ENCODE measurements at places on chromosomes 5 and 9.

DNA sequence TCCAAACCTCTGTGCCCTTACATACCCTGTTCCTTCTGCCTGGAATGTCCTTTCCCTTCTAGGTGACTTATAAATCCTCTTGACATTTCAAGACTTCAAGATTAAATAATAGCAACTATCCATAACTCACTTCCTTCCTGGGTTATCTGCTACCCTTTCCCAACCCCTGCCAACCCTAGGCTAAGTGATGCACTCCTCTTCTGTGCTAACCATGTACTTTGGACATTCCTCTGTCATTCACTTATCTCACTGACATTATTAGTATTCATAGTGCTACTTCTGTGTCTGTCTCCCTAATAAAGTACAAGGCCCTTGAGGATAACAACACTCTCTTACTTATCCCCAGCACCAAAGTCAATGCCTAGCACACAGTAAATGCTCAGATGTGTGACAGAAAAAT lies 307.1 kb downstream of the ENC1 start:
- DNase-seq = no peak

- DNase-seq = no peak
These were observed 20.8 kb upstream of the FIBCD1 start for GRCh38 chr9:130959809-130960334.

GRCh38 chr9:14379280-14379679 lies 65.3 kb upstream of the NFIB start:
- DNase-seq = no peak

DNA sequence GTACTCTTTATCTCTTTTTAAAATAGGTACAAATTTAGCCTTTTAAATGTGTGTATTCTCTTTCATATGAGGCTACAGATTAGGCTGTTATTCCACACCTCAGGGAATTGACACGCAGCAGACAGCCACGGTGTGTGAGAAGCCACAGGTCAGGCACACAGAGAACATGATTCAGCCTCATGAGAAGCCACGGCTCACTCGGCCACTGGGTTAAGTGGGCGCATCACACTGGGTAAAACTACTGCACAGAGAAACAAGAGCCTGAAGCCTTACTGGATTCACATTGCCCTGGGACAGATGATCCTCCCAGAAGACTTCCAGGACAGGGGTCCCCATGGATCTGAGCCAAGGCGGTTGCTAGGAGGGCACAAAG lies 28.2 kb downstream of the LPCAT1 start:
- DNase-seq = no peak

- no peak for DNase-seq
These were observed 157.2 kb upstream of the ATP10B start for GRCh38 chr5:161009194-161009593.

DNA sequence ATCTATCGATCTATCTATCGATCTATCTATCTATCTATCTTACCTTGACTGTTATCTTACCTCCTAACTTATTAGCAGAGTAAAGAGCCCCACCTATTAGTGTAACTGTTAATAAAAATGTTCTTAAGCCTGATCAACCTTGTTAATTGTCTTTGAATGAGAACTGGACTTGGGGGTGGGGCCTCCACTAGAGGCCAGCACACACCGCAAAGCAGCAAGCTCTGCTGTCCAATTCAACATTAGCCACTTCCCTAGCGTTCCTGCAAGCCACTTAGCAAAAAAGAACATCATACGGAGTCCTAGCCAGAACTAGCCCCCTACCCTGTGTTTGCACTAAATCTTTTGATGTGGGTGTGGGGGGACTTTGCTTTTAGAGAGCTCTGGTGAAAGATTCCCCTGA lies 515.8 kb downstream of the KDM4C start:
- DNase-seq = no peak

GRCh38 chr5:39253196-39253595 lies 33.8 kb upstream of the FYB1 start:
- DNase-seq = no peak

- DNase-seq = no peak
These were observed 51.4 kb upstream of the OLFM1 start for GRCh38 chr9:135035781-135036760.

GRCh38 chr9:37921546-37922300 lies 17.8 kb upstream of the SLC25A51 start:
- DNase-seq = no peak

DNA sequence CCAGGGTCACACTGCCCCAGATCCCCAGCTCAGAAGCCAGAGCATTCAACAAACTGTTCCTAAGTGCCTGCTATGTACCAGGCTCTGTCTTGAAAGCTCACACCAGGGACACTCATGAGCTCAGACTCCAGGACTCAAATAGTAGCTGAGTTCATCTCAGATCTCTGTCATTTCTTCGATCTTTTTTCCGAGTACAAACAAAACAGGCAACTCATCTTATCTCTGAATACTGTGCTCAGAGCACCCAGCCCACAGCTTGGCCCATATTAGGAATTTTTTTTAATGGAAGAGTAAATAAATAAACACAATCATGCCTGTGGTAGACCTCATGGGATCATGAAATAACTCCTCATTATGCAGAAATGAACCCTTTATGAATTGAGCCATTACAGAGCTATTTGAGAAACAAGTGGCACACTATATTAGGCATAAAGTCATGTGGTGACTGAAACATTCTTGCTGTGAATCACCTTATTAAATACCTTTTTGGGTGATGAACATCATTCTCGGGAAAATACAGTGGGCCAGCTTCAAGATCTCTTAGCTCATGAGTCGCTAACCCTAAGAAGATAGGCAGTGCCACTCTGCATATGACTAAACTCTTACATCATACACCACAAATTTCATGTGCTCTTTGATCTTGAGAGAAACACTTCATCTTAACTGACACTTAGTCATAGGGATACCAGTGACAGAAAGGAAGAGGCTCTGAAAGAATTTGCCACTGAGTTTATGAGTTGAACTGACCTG lies 9.9 kb downstream of the SH3RF2 start:
- DNase-seq = no peak

DNA sequence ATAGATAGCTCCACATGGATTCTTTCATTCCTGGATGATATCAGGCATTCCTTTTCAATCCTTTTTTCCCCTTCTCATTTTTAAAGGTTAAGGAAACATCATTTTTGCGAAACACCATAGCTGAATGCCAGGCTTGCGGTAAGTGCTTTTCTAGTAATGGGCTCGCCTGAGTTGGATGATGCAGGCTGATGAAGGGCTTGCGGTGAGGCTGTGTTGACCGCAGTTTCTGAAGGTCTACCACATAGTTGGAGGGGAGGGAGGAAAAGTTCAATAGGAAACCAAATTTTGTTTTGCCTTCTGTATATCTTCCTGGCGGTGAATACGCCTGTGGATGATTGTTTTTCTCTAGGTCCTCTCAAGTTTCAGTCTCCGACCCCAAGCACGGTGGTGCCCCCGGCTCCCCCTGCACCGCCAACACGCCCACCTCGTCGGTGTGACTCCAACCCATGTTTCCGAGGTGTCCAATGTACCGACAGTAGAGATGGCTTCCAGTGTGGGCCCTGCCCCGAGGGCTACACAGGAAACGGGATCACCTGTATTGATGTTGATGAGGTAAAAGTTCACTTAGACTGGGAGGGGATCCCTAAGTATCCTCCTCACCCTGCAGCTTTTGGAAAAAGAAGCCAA lies 24.3 kb downstream of the THBS4 start:
- no peak for DNase-seq

GRCh38 chr9:107144475-107144874 lies 138.6 kb upstream of the RAD23B start:
- DNase-seq = no peak

- DNase-seq = no peak
These were observed 43.3 kb downstream of the GOLPH3 start for GRCh38 chr5:32130865-32131264.

GRCh38 chr5:150411245-150411979 lies 1.3 kb downstream of the CD74 start:
- no peak for DNase-seq

GRCh38 chr5:99005506-99005905 lies 76.7 kb upstream of the CHD1 start:
- DNase-seq = no peak

DNA sequence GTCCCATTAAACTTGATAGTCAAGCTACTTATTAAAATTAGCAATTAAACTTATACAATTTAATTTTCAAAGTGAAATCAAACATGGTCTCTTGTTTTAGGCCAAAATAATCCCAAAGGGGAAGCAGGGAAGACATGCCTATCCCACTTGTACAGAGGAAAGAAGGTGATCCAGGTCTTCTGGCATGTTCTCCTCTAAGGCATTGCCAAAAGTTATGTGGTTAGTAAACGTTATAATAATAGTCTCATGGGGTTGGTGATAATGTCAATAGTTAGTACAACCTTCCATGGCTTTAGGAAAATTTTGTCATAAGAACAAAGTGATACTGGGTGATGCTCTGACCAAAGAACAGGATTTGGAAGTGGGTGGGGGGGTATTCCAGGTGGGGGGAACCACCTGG lies 52.8 kb downstream of the ROR2 start:
- DNase-seq = no peak

GRCh38 chr5:53730943-53731342 lies 170.5 kb downstream of the NDUFS4 start:
- DNase-seq = peak; percentile 87

DNA sequence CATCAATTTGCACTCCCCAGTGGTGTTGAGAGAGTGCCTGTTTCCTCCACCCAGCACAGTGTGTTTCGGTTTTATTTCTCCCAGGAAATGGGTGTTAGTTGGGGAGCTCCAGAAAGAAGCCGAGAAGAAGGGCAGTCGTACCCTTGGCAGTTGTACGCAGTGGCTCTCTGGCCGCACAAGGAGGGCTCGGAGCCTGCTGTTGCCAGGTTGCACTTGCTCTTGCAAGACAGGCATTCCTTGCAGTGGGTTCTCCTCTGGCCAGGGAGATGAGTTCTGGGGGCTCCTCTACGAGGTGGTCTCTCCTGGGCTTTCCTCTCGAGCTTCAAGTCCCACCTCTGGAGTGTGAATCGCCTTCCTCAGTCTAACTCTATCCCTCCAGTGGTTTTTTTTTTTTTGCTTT lies 29.1 kb downstream of the QRFP start:
- DNase-seq = no peak

DNA sequence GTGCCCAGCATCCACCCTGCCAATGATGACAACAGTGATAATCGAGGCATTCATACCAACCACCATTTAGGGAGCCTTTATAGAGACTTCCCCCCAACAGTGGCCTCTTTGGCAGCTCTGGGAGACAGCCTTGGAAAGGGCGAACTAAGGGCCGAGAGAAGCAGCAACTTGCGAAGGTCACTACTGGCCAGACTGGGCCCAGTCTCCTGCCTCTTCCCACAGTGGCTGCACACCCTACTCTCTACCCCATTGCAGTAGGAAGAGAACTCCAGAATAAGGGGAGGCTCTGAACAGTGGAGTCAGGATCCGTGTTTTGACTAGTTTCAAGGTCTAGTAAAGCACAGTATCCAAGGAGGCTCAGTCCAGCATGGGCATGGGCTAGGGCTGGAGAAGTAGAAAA lies 5.3 kb downstream of the LHX6 start:
- DNase-seq = no peak

DNA sequence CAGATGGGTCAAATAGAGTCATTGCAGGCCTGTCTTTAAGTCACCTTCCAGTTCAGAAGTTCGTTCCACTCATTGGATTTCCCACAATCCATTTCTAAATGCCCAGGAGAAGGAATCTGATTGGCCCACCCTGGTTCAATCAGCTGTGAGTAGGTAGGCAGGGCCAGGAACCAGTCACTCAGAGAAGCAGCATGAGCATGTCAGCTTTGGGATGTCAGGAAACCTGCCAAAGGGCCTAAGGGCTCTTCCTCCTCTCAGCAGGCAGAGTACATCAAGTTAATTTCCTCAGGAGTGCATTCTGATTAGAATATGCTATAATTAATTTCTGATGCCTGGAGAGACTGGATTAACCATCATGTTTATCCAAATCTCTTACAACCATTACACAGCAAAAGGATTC lies 412.9 kb upstream of the CCNH start:
- DNase-seq = no peak

- no peak for DNase-seq
These were observed 292.9 kb upstream of the PUM3 start for GRCh38 chr9:3136686-3137346.

DNA sequence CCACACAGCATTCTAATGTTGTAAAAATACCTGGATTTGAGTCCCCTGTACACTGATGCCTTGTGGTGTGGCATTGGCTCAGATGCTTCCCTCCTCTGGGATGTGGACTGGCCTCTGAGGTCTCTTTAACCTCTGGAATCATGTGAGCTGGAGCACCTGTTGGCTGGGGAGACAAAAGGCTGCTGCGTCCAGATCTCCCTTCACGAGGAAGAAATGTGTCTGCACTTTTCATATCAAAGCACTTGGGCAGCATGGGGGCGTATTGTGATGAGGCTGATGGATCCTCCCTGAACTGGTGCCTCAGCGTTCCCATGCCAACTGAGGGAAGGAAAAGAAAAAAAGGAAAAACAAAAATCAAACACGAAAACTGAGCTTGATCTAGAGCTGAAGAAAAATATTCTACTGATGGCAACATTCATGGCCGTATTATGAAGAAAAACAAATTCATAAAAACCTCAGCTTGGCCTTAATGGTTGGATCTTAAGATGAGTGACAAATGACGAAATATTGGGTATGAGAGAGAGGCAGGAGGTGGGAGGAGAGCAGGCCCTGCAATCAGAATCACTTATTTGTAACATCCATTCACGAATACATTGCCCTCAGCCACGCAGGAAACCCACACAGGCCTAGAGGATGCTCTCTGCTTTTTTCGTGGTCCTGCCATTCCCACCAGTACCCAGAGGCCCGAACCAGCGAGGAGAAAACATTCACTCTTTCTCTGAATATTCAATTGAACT lies 26.2 kb downstream of the GRIA1 start:
- DNase-seq = no peak

- DNase-seq = no peak
These were observed 25.6 kb upstream of the ANKRD33B start for GRCh38 chr5:10538103-10538788.

DNA sequence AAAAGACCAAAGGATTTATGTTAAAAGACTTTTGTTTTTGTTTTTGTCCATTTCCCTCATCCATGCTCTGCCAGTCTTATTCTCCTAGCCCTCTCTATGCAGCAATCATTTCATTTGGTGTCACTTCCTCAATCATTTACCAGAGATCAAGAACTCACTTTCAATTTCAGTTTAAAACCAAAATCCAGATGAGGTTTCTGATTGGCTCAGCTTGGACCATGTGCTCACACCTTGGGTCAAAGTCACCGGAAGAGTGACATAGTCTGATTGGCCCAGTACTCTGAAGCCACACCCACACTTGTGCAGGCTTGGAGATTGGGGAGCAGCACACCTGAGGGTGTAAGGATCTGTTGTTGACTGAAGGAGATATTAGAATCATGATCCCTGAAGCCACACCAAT lies 79.6 kb downstream of the TLR4 start:
- no peak for DNase-seq

DNA sequence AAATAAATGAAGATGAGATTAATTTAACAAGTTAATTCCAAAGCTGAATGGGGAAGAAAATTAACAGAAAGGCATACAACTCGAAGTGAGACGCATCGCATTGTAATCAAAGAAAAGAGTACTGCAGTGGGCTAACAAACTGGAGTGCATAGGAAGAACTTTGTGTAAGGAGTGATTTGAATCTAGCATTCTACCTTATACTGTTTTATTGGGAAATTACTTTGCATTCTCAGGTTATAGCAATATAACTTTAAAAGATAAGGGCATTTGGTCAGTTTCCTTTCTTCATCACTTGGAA lies 124.5 kb upstream of the TLE4 start:
- DNase-seq = no peak

Data from glomerular endothelial cell (primary cell).